Fibroblast of mammary gland (primary cell): ENCODE measurements at places on chromosomes 13 and 19.

- no peak for DNase-seq
These were observed 271.0 kb downstream of the DNAJC15 start for GRCh38 chr13:43294412-43294811.

DNA sequence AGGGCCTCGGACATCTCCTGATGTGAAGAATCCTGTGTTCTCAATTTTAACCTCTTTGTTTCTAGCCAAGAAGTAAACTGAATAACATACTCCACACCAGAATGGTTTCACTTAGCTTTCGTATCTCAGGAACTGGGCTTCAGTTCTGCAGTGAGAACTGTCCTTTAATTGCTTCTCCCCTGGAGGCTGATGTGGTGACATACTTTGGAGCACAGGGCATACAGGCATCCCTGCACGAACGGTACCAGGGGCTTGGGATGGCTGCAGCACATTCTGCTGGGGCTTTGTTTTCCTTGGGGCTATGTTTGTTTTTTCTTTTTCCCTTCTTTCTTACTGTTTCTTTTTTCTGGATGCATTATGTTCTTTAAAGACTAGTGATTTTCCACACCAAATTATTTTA, 230.5 kb downstream of the TM9SF2 start:
- no peak for DNase-seq

DNA sequence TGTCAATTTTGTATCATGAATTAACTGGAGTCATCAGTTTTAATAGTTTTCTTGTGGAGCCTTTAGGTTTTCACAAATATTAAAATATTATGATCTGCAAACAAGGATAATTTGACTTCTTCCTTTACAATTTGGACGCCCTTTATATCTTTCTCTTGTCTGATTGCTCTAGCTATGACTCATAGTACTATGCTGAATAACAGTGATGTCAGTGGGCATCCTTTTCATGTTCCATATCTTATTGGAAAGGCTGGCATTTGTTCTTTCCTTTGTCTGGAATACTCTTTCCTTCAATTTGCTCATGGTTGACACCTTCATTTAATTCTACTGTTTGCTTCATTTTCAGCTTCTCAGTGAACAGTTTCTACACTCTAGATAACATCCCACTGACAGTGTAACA, 1129.3 kb downstream of the SLITRK5 start:
- DNase-seq: no peak

DNA sequence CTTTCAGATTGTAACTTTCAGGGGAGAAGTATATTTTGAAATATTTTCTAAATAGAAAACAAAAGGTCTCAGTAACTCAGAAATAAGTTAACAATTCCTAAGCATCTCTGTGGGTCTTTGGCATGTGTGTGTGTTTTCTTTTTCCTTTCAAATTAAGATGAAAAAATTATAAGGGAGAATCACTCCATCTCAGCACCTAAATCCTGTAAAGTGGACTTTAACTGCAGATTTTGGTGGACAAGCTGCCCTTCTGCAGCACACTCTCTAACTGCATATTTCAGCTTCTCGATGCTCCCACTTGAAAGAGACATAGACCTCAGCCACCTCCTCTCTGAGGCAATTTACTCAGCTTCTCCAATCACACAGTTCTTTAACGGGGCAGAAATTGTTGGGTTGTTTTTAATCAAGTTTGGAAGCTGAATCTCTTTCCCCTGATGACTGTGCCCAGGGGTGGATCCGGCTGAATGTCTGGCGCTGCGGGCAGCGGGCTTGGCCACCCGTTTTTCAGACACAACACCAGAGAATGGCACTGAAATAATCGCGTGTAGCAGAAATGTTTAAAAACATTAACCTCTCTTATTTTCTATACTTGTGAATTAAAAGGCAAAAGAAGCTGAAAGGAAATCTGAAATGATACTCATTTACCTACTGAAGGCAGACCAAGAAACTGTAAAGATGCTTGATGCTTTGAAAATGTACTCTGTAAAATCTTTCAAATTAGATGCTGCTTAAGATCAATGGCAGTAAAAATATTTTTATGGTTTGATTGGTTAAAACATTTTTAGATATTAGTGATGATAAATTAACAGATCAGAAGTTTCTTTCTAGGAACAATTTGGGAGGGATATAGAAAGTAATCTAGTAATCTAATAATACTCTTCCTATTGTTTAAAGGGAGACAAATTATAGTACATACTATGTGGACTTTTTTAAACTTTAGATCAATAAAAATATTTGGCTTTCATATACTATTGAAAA, 12.4 kb downstream of the ZIC2 start:
- no peak for DNase-seq

DNA sequence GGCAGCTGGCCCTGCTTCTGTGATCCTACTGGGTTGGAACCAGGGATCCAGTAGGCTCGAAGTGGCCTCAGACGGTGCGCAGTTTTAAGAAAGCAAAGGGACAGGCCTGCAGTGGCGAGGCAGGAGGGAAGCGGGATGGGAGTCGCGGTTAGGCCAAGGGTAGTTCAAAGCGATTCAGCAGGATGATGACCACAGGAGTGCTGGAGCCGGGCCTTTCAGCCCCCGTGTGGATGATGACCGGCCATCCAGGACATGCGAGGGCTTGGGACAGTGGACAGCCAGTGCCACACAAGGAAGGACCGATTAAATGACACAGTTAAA, 854 bp downstream of the RNASEH2B start:
- DNase-seq: peak; percentile 60

DNA sequence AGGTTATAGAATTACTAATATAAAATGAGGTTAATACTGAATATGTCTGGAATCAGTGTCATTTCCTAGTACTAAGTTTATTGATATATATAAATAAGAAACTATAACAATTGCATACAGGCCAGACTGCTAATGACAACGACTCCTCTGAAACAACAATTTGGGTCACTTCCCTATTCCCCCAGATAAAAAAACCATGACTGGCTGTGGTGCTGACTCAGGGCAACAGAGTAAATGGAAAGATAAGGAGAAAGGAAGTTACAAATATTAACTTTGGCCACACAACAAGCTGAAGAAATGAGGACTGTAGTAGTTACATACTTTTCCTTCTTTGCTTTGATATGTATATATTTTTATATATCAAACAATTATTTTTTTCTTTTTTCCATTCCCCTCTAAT, 263.7 kb upstream of the PCDH9 start:
- no peak for DNase-seq

- no peak for DNase-seq
These were observed 93.1 kb downstream of the WTIP start for GRCh38 chr19:34574704-34575103.

- DNase-seq: peak; percentile 61
These were observed at the start of gene PLEKHA4 for GRCh38 chr19:48868114-48868886. Gene PLEKHA4, minus strand, starts transcription at chr19:48868617. Its CDS starts 997 bp downstream, at chr19:48867620.

DNA sequence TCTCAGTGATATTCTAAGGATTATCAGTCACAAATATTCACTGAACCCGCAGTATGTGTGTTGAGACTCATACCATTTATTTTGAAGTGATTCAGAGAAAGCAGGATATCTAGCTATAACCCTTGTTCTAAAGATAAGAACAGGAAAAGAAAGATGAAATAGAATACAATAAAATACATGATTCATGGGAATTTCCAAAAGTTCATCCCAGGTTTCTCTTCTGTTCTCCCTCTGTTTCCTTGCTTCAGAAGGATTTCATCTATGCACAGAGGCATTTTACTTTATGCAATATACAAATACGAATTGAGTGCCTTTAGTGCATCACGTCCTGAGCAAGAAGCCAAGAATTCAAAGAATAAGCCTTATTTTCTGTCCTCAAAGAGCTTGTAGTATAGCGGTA, 274.4 kb upstream of the GPC6 start:
- DNase-seq: no peak

DNA sequence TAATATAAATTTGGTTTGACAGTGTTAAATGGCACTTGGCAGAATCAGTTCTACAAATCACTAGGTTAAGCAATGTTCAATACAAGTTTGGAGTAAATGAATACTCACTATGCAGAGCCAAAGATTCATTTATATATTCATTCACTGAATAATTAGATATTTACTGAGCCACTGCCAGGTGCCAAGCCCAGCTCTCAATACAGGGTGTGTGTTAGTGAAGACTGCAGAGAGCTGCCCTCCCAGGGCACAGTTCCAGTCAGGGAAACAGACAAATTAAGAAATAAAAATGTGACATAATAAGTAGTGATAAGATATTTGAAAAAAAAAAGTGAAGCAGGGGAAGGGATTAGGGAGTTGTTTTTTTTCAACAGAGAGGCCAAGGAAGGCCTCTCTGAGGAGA, 411.7 kb downstream of the KCNRG start:
- no peak for DNase-seq

DNA sequence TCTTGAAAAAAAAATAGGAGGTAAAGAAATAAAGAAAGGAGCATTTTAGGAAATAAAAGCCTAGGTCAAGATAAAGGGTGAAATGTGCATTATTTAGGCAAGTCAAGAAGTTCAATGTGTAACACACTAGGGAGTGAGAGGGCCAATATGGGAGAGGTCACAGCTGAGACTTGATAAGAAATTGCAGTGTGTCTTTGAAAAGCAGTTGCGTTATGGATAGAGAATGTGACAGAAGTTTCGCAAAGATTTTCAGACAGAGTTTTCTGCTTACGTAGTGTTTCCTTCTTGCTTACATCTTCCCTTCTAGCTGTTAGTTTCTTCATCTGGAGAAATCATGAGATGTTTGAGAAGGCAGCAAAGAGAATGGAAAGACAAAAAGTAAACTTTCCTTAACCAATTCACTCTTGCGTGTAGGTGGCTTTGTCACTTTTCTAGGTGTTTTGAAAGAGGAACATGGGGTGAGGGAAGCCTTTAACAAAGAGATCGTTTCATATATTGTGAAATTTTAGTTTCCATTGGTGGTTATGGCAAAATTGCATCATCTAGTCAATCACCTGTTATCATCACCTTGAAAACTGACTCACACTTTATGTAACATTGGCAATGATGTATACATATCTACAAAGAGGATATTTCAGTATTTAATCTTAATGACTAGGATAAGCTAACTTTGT, 975.5 kb downstream of the OLFM4 start:
- DNase-seq: no peak

DNA sequence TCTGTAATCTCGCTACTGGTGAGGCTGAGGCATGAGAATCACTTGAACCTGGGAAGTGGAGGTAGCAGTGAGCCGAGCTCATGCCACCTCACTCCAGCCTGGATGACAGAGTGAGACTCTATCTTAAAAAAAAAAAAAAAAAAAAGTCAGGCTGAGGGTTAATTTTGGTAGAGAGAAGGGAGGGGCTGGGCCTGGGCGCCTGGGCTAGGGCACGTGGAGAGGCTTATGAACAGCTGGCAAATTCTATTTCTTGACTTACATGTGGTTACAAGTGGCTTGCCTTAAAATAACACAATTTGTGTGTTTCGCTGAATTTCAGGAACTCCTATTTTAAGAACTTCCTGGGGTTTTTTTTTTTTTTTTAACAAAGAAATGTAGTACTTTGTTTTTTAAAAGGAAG, 47.6 kb upstream of the MAP3K10 start:
- DNase-seq: no peak

- no peak for DNase-seq
These were observed 395.7 kb downstream of the FOXO1 start for GRCh38 chr13:40270726-40271125.

DNA sequence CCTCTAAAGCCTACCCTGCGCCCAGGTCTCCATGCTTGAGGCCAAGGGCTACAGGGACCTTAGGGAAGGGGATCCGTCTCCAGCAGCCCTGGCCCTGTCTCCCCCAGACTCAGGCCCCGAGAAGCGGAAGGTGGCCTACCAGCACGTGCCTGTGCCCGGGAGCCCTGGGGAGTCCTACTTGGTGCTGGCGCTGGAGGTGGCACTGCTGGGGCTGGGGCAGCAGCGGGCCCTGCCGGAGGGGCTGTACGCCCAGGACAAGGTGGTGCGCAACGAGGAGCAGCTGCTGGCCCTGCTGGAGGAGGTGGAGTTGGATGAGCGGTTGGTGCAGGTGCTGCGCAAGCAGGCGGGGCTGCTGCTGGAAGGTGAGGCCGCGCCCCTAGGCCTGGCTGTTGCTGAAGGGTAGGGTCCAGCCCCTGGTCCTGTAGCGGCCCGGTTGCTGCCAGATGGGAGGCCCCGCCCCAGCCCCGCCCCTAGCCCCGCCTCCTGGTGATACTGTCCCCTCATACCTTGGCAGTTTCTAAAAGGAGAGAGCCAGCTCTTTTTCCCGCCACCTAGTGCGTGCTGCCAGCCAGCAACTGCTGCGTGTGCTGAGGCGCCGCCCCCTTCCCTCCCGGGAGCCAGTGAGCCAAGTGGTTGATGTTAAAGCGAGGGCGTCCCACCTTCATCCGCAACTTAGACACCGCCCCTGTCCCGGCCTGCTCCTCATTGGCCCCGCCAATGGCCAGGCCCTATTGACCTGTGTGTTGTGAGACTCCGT, 22.6 kb downstream of the ZSWIM4 start:
- no peak for DNase-seq

DNA sequence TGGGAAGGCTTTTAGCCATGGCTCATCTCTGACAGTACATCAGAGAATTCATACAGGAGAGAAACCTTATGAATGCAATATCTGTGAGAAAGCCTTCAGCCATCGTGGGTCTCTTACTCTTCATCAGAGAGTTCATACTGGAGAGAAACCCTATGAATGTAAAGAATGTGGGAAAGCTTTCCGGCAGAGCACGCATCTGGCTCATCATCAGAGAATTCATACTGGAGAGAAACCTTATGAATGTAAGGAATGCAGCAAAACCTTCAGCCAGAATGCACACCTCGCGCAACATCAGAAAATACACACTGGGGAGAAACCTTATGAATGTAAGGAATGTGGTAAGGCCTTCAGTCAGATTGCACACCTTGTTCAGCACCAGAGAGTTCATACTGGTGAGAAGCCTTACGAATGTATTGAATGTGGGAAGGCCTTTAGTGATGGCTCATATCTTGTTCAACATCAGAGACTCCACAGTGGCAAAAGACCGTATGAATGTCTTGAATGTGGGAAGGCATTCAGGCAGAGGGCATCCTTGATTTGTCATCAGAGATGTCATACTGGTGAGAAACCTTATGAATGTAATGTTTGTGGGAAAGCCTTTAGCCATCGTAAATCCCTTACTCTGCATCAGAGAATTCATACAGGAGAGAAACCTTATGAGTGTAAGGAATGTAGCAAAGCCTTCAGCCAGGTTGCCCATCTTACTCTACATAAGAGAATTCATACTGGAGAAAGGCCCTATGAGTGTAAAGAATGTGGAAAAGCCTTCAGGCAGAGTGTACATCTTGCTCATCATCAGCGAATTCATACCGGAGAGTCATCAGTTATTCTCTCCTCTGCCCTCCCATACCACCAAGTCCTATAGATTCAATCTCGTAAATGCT, 10.7 kb downstream of the ZNF470 start:
- DNase-seq: no peak

DNA sequence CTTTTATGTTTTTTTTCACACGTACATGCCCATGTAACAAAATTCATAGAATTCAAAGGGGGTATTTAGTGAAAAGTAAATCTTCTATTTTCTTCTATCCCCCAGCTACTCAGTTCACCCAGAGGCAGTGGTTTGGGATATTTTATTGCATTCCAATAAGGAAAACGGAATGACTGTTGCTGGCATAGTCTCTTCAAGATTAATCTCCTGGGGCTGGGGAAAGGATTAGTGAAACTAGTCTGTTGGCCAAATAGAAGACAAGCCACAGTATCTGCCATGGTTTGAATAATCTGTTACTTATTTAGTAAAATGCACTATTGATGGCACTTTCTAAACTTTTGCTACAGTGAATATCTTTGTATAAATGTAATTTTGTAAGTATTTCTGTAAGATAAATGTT, 122.0 kb downstream of the NDFIP2 start:
- DNase-seq: no peak
